ENCODE measurements at places on chromosomes 1 and 21. TPM values are rescaled to one million over a fixed set of nuclear protein-coding genes. Genes with fewer than 3 reads are reported as not detected.

Gene C1orf94
- not detected for total RNA-seq

Gene OR2L13
- not detected for total RNA-seq

Gene TRPM2
- total RNA-seq = not detected

Gene LMOD1
- total RNA-seq = 75.6 TPM

Gene KRTAP19-1
- not detected for total RNA-seq

- DNase-seq = no peak
Measured at GRCh38 chr21:34944015-34944755, 104.9 kb downstream of the RUNX1 start.

DNA sequence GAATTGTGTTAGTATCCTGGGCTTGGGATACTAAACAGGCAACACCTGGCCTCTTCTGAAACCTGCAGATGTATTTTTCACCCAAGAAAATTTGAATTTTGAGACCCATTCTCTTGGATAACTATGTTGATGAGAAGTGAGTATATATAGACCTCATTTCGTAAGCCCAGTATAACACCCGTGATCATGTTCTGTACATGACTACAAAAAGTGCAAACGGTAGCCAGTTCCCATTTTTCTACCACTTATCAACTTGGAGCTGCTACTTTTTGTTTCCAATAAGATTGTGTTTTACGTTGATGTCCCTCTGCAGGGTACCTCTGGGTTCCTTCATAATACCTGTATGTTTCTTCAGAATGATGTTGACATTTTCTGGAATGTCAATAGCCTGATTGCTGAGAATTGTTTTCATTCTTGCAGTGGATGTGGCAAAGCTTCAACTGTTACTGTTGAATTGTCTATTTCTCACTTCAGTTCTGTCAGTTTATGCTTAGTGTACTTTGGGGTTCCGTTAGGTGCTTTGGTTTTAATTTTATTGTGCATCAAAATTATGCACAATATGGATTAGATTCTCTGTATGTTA, 48.1 kb downstream of the ZFYVE9 start:
- no peak for DNase-seq

DNA sequence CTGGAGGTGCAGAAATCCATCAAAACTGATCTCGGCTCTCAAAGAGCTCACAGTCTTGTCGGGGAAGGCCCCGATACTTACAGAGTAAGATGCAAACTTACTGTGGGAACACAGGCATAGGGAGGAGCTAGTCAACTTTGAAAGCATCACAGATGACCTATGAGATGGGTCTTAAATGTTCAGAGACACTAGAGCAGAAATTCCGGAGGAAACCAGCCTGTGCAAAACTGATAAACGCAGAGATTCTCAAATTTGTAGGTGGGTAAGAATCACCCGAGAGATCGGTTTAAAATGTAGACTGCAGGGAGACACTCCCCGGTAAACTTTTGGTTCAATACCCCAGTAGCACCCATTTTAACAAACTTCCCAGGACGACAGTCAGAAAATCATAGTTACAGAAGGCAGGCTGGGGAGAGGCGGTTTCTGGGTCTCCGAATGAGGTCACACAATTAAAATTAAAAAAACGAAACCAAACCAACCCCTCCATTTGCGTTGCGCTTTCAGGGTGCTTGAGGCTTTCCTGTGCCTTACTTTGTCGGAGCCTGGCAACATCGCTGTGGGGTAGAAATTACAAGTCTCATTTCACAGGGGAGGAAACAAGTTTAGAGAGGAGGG, 755 bp upstream of the THRAP3 start:
- no peak for DNase-seq

- DNase-seq = no peak
Measured at GRCh38 chr1:196897158-196897828, 9.4 kb downstream of the CFHR4 start.

- peak; percentile 90 for DNase-seq
Measured at GRCh38 chr1:220748089-220748934, at the start of gene MTARC2. Gene MTARC2, plus strand, starts transcription at chr1:220748322. Its CDS starts 210 bp downstream, at chr1:220748532.

- DNase-seq = peak; percentile 69
Measured at GRCh38 chr1:23282957-23283356, 61.1 kb downstream of the HNRNPR start.

DNA sequence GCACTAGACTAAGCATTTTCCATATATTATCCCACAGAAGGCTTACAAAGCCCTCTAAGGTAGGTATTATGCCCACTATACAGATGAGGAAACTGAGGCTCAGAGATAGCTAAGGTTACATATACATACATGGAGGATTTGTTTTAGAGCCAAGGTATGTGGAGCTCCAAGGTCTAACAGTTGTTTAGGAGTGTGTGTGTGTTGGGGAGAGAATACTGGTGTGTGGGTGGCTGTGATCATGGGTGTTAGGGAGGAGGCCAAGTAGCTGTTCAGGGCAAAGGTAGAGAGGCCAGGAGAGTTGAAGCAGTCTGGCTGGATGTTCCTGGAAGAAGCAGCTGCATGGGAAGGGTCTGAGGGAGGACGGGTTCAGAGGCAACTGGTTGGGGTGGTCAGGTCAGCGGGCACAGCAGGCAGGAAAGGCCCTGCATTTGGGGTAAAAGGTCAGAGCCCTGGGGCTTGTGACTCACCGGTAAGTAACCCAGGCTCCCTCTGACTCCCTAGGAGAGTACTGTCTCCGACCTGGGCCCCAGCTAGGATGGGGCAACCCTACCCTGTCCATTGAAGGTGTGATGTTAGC, 5.1 kb upstream of the LDLRAP1 start:
- no peak for DNase-seq

DNA sequence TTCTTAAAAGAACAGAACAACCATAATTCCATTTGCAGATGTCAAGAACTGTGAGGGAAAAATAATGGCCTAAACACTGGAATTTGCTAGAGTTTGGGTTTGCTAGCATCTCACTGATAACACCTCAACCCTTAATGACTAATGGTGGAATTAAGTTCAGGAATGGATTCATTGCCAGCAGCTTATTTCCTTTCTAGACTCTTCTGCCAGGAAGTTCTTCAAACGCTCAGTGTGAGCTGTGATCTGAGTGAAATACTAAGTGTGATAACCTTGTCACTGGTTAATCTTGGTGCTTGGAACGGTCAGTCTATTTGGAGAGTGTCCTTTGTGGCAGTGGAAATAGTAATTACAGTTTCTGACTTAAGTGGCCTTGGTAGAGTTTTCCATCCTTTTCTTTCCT, 21.6 kb upstream of the PLEKHM2 start:
- DNase-seq = peak; percentile 43

DNA sequence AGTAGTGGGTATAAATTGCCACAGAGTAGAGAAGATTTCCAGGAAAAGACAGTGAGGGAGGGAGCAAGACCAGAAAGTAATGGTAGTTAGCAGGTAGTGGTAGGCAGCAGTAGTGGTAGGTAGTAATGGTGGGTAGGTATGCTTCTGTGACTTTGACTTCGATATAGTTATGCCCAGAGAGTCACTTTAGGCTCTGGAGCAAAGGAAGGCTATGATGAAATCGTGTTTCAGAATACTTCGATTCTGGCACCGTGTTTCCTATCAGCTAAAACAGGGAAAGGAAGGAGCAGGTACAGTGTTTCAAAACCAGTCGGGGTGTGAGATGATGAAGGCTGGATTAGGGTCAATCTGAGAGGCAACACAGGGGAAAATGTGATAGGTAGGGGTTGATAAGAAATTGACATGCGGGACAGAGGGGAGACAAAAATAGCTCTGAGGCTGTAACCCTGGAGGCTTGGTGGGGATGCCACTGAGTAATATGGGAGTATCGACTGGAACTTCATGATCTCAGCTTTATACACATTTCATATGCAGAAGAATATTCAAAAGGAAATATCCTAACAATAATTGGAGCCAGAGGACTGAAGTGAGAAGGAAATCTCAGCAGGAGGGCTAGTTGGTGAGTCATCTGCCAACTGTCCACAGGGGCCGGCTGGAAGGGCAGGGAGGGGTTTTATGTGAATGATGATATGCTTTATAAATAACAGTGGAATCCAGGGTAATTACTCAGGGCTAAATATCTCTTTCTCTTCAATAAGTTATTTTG, 25.2 kb upstream of the TRIM45 start:
- DNase-seq = no peak

GRCh38 chr1:172944931-172945330, 105.8 kb downstream of the TNFSF18 start:
- no peak for DNase-seq

DNA sequence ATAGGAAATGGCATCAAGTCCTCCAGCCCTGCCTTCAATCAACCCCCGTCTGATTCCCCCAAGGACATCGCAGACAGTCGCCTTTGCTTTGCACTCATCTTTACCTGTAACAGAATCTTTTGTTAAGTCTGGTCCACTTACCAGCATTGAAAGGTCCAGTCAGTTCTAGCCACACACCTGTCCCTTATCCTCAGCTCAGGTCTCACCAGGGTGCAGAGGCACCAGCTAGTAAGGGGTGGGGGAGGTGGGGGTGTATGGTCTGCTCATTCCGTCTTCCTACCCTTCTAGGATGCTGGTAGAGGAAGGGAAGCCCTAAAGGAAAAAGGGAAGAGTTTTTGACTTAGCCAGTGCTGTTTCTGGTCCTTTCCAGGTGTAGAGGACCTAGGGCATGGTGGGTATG, 427.7 kb downstream of the MATN1 start:
- no peak for DNase-seq

DNA sequence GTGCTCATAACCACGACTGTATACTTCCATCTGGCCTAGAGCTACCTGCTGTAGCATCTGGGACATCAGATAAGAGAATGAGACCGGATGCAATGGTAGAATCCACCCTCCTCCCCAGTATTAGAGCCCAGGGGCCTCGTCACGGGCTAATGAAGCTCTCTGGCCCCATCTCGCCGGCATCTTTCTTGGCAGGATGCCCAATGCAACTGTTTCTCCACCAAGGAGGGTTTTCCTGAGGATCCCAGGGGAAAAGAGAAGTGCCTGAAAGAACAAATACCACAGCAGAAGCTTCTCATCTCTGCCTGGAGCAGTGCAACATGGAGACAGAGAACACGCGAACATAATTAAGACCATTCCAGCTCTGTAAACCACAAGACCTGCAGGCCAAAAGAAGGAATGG, 80.0 kb downstream of the VWA5B1 start:
- DNase-seq = no peak

DNA sequence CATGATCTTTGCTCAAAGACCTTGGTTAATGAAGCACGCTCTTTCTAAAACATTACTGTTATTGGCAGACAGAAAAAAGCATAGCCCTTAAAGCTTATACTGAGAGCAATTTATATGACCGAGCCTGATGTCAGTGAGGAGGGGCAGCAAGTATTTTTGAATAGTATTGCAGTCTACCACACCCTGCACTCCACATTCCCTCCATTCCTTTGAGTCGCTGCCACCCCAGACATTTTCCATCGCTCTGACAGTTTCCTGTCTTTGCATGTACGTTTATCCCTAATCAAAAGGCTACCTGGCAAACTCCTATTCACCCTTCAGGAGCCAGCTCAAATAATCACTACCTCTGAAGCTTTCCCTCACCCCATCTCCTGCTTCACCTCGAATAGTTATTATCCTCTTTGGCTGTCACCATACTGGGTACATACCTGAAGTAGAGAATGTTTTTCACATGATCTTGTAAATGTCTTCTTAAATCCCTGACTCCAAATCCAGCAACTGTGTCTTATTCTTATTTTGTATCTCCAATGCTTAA, 5.5 kb upstream of the JUN start:
- DNase-seq = no peak

DNA sequence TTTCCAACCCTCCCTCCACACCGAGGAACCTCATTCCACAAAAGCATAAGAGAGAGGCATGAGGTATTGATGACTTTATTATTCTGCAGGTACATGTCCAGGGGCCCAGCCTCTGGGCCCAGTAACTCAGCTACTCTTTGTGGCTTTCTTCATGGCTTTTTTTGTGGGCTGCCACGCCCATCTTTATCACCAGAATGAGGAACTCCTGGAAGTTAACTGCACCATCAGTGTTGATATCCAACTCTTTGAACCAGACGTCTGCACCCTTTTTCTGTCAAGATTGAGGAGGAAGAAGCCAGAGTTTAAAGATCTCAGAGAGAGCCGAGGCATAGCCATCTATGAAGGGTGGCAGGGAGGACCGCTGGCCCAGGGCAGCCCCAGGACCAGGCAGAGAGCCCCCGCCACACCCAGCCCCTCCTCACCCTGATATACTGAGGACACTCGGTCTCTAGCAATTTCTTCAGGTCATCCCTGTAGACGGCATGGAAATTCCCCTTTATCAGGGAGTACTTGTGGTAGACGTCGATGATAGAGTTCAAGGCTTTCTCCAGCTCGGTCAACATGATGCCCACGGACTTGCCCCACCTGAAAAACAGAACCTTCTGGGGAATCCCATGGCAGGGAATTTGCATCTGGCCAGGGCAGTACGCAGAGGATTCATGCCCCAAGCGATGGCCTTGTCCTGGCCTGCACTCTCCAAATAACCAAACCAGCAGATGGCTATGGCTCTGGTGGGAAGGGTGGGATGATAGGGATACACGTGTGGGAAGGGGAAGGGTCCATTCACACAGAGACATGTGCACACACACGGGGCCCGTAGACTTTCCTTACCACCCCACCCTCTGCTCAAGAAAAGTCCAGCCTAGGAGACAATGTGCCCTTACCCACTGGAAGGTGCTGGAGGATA, 647 bp downstream of the S100A8 start:
- peak; percentile 37 for DNase-seq

DNA sequence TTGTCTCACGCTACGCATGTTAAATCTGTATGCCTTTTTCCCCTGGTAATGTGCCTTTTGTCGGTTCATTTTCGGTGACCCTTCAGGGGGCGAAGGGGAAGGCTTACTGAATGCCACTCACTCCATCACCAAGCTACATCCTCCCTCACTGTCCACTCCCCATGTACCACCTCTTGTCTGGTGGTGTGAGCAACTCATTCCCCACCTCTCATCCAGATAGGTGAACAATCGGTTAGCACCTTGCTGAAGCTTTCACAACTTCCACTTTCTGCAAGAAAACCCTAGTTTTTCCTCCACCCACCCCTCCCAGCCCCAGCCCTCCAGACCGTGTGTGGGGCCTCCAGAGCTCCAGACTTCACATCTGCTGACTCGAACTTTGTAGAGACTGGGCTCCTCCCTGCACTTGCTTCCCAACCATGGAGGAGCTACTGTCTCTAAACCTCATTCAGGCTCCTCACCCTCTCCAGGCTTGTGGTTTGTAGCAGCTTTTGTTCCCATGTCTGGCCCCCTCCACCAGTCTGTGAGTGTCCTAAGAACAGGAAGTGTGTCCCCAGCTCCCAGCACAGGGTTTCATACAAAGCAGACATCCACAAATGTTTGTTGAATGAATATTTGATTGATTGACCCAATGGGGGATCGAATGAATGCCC, 48.4 kb upstream of the RUNX3 start:
- no peak for DNase-seq

GRCh38 chr1:35539824-35540261, 17.4 kb downstream of the KIAA0319L start:
- peak; percentile 44 for DNase-seq
